Left ventricle myocardium superior (tissue), 1 donor: ENCODE measurements at places on chromosomes 6 and 20. TPM values are rescaled to one million over a fixed set of nuclear protein-coding genes. Genes with fewer than 3 reads are reported as not detected.

RAET1G gene
- 0.32 TPM for total RNA-seq

SYS1 gene
- total RNA-seq = 22.6 TPM

HLA-DMB gene
- total RNA-seq = 10.6 TPM

SLC35D3 gene
- total RNA-seq = not detected

CPNE5 gene
- total RNA-seq = 20.4 TPM

SAMD3 gene
- total RNA-seq = 0.32 TPM

DNA sequence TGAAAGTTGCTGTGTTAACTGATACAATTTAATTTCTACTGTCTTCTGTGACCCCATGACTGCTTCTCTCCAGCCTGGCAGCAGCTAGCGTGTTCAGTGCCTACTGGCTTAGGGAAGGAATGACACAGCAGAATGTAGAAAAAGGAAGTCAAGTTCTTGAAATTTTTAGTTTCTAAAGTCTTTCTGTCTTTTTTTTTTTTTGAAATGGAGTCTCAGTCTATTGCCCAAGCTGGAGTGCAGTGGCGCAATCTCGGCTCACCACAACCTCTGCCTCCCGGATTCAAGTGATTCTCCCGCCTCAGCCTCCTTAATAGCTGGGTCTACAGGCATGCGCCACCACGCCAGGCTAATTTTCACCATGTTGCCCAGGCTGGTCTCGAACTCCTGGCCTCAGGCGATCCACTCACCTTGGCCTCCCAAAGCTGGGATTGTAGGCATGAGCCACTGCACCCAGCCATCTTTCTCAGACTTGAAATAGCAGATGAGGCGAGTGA is 39.3 kb downstream of the PCNA start:
- peak; percentile 73 for DNase-seq

- no peak for DNase-seq
Measured at GRCh38 chr6:75657327-75657726, 55.6 kb downstream of the SENP6 start.

DNA sequence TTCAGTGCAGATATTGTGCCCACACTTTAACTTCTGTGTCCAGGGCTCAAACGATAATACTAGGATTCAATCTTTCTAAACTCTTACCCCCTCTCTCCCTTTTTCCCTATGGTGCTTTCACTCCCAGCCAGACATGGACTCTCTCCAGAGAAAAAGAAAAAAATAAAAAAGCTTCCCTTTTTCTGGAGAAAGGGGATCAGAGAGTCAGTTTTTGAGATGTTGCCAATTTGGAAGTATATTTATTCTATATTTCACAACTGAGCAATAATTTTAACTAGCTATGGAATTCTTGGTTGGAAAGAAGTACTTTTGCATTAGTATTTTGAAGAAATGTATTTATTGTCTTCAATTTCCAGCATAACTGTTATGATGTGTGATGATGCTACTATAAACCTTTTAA is 72.2 kb upstream of the ZFP64 start:
- DNase-seq = no peak

- no peak for DNase-seq
Measured at GRCh38 chr6:50198245-50198644, 148.5 kb upstream of the DEFB112 start.

GRCh38 chr6:44582930-44583329 is 195.4 kb downstream of the CDC5L start:
- no peak for DNase-seq

DNA sequence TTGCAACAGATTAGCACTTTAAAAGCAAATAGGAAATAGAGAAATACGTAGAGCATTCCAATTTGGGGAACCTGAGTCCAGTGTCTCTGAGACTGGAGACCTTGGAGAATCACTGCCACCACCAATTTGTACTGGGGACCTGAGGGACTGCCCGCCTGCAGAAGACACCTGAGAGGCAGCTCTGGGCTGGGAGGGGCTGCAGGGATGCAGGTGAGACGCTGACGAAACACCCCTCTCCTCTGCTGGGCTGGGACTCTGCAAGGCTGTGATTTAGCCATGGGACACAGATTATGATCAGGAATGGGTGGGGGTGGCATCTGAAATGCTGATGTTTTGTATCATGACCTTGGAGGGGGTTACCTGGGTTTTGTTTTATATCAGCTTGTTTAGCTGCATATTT is 7.0 kb upstream of the APMAP start:
- no peak for DNase-seq

DNA sequence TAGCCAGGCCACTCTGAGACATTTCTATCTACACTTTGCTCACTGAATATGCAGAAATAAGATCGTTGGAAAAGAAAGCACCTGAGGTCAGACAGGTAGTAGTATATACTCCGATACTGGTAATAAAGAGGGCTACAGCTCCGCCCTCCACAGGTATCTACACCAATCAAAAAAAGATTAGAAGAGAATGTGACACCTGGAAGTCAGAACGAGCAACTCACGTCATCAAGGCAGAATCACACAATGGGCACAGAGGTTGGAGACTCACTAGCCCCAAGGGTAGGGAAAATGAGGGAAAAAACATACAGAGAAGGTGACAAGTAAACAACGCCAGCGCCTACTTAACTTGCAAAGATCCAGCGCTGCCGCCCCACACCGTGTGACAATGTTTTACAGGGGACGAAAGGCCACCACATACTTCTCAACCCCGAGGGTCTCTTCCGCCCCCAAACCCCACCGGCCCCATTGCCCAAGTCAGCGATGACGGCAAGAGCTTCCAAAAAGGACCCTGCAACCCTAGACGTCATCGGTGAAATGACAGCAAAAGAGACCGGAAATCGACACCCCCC is 653 bp downstream of the LMBRD1 start:
- no peak for DNase-seq
